Esophagus squamous epithelium (tissue), 5 donors: ENCODE measurements at places on chromosomes 4 and X. TPM values are rescaled to one million over a fixed set of nuclear protein-coding genes. Genes with fewer than 3 reads are reported as not detected.

DNA sequence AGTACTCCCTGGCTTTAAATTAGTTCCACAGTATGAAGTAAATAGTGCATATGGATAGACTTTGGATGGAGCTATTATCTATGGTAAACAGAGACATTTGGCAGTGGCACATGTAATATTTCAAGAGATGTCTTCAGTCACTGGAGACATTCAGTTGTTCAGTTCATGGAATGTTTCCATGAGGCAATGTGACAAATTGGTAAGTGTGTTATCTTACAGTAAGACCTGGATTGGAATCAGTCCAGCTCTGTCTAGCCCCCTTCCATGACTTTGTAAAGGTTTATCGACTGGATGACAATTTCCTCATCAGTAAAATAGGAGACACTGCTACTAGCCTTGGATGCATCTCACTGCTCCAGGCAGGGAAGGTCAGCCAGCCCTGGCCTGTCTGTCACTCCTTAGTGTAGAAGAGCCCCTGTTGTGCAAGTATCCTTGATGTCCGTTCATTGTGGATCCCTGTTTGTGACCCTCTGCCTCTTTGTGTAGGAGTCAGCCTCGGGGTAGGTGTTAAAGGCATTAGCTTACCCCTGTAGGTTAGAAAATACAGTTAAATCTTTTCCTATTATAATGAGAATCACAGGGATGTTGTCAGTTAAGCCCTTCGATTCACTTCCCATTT lies 335.9 kb downstream of the ANK2 start:
- no peak overlapping the region for H3K27ac ChIP-seq
- no peaks in the 10 kb centered on the region for H3K27me3 ChIP-seq
- no peak for DNase-seq
- peaks cover 49% of the 10 kb centered on the region for H3K4me1 ChIP-seq

- H3K36me3 ChIP-seq = no peaks in the 10 kb centered on the region
- H3K27me3 ChIP-seq = no peaks in the 10 kb centered on the region
- peak overlapping the region; percentile 56 for H3K27ac ChIP-seq
Observed at GRCh38 chr4:168631241-168632162, 134.7 kb downstream of the PALLD start.

DNA sequence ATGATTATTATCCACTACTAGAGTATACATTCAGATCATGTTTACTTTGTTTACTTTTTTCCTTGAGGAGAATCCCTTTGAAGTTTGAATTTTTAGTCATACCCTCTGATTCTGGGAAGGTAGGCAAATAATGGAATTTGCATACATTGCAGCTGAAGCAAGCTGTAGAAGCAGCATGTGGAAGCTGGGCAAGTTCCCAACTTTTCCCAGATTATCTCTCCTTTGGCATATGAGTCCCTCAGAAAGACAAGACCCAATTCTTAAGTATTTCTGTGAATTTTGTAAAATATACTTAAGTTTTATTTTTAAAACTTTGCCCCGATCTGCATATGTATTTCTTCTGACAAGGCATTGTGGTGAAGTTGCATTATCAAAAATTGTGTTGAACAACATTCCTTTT lies 94.9 kb downstream of the CNKSR2 start:
- H3K4me1 ChIP-seq = no peaks in the 10 kb centered on the region
- no peak for DNase-seq
- H3K36me3 ChIP-seq = no peaks in the 10 kb centered on the region
- H3K27me3 ChIP-seq = no peaks in the 10 kb centered on the region

DNA sequence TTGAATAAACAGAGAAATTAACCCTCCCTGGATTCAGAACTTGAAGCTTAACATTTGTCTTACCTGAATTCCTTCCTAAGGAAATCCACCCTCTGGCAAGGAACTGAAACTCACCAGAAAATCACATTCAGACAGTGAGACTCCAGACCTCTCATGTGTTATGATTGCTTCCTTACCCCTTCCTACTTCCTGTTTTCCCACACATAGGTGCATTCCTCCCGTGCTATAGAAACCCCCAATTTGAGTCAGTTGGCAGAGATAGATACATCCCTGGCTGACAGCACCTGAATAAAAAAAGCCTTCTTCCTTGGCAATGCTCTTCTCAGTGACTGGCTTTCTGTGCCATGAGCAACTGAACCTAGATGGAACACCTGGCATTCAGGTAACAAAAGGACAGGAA lies 157.0 kb upstream of the SMIM31 start:
- DNase-seq = no peak
- H3K4me3 ChIP-seq = no peak overlapping the region
- H3K27ac ChIP-seq = no peak overlapping the region
- H3K4me1 ChIP-seq = no peaks in the 10 kb centered on the region
- no peaks in the 10 kb centered on the region for H3K36me3 ChIP-seq

DNA sequence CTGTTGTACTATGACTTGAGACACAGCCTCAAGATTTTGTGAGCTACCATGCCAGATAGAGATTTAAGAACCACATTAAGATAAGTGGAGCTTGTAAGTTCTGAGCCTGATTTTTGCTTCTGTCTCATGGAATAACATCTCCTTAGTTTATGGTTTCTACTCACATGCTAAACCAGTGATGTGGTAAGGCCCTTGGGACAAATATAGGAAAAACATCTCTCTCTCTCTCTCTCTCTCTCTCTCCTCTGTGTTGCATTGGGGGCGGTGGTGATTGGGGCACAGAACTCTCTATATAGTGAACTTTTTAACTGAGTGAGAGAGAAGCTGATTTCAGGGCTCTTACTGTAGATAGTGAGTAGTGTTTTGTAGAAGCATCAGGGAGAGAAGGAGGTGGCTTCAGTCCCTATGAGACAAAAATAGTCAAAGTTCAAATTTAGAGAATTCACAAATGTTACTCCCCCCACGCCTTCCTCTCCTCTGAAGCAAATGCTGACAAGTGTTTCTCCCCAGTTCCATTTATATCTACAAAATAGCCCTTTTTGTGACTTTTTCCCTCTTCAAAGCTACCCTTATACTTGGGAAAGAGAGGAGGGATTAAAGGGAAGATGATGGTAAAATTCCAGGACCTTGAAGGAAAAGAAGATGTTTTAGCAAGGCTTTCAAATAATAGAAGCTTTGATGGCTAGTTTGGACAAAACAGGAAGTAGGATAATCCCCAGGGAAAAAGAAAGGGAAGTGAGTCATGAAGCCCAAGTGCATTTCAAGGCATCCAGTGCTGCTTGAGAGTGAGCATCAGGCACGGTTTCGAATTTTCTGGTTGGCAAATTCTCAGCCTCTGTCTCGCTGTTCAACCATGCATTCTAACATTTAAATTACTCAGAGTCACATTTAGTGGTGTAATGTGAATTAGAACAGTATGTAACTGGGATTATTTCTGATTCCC lies 134.3 kb upstream of the AP1S2 start:
- no peak overlapping the region for H3K27ac ChIP-seq
- no peaks in the 10 kb centered on the region for H3K27me3 ChIP-seq
- no peak for DNase-seq
- no peaks in the 10 kb centered on the region for H3K36me3 ChIP-seq
- no peak overlapping the region for H3K4me3 ChIP-seq
- no peaks in the 10 kb centered on the region for H3K4me1 ChIP-seq

DNA sequence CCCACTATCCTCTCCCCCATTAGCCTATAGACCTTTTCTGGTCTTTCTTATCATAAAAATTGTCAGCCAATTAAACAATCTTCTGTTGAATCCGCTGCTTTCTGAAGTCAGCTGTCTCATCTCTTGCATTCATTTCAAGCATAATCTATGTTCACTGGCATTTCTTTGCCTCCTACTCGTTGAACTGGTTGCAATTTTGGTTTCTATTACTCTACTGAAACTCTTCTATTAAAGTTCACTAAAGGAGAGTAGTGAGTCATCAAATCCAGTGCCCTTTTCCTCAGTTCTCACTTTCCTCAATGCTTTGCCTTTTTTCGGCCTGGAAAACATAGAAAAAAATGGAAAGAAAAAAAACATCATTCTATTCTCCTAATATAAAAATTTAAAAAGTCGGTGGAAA lies 23.9 kb upstream of the CXCL13 start:
- DNase-seq = no peak
- H3K4me1 ChIP-seq = peaks cover 10% of the 10 kb centered on the region
- H3K27ac ChIP-seq = no peak overlapping the region
- no peak overlapping the region for H3K4me3 ChIP-seq
- H3K27me3 ChIP-seq = no peaks in the 10 kb centered on the region

- no peak for DNase-seq
- no peak overlapping the region for H3K27ac ChIP-seq
- H3K36me3 ChIP-seq = no peaks in the 10 kb centered on the region
- H3K4me3 ChIP-seq = no peak overlapping the region
- H3K27me3 ChIP-seq = no peaks in the 10 kb centered on the region
- no peaks in the 10 kb centered on the region for H3K4me1 ChIP-seq
Observed at GRCh38 chrX:66635360-66635759, 3.5 kb downstream of the EDA2R start.

The CRMP1 gene
- 4.7 TPM for total RNA-seq

The COQ2 gene
- 11.8 TPM for total RNA-seq

The PHKA1 gene
- total RNA-seq = 6.6 TPM

The HCCS gene
- 12.0 TPM for total RNA-seq

The STK26 gene
- total RNA-seq = 21.6 TPM

The MAOB gene
- total RNA-seq = 9.9 TPM
